ENCODE measurements at places on chromosomes 6 and 20.

DNA sequence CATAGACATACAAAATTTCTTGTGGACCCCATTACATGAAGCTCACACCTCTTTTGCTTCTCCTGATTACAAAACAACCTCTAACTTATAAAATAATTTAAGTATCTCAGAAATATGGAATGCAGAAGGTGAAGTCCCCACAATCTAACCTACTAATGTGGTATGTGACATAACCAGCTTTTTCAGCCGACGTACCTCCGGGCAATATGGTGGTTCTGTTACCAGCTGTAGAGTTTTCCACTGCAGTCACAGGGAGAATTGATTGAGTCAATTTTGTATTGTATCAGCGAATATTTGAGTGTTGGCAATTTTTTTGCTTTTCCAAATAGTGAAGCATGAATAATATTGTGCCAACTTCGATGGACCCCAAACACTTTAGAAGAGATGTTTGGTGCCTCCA, 15.7 kb upstream of the SPO11 start:
- no peak for DNase-seq

GRCh38 chr6:167472880-167473279, 148.0 kb downstream of the TTLL2 start:
- DNase-seq, result no peak

DNA sequence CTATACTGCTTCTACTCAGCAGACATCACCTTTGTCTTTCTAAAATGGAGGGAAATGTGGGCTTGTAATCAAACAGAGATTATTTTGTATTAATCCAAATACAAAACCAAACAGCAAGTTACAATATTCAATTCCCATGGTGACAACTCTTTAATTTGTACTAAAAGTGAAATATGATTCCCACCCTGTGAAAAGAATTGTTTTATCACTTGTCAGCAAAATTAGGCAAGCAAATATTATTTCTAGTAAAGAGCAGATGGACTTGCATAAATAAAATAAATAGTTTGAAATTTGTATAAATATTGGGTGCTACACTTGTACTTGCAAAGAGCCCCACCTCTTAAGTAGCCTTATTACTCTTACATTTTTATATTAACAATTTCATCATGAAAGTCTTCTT, 6.1 kb upstream of the TXLNB start:
- DNase-seq, result no peak

DNA sequence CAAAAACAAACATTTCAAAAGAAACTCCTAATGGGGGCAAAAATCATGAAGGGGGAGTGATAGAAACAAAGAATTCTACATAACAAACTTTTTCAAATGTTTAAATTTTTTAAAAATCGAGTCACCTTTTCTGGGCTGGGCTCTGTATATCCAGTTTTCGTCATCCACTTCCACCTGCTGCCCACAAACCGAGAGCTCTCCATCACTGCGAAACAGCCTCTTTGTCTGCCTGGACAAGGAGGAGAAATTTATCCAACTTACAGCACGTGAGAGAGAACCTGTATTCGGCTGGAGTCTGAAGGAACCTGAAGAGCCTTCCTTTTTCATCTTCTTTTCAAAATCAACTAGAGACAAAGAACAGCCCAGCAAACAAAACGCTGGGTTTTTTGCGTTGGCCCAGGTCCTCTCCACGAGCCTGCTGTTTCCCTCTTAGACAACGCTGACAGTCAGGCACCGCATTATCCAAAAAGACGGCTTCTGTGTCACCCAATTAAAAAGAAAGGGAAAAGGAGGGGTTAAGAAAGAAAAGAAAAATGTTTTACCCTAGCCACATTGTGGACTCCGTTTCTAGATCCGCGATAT, 72.4 kb upstream of the NHSL1 start:
- peak; percentile 64 for DNase-seq

GRCh38 chr6:27531772-27532459, 59.0 kb upstream of the ZNF184 start:
- DNase-seq, result no peak

- no peak for DNase-seq
These were observed 10.5 kb upstream of the FOXO3 start for GRCh38 chr6:108550256-108550655.

- DNase-seq, result peak; percentile 14
These were observed 3.4 kb upstream of the BHLHE23 start for GRCh38 chr20:63009988-63010769.
